ENCODE measurements at places on chromosomes 11 and 22.

- DNase-seq, result no peak
Observed at GRCh38 chr11:108994887-108995286, 330.0 kb downstream of the DDX10 start.

DNA sequence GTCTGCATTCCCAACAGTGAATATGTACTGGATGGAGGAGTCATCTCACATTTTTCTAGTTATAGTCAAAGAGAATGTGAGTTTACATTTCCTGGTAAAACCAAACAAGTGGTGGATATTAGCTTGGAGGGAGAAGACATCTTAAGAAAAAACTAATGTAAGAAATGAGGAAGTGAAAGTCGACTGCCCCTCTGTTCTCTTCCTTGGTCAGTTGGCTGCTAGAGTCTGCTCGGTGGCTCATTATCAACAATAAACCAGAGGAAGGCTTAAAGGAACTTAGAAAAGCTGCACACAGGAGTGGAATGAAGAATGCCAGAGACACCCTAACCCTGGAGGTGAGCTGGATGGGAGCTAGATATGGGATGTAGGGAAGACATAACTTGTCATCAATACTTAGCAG is 5.8 kb downstream of the SLC22A9 start:
- no peak for DNase-seq

- DNase-seq, result no peak
Observed at GRCh38 chr11:42161886-42162285, 702.4 kb upstream of the LRRC4C start.

GRCh38 chr11:44110231-44110679 is 14.8 kb downstream of the EXT2 start:
- DNase-seq, result peak; percentile 65

DNA sequence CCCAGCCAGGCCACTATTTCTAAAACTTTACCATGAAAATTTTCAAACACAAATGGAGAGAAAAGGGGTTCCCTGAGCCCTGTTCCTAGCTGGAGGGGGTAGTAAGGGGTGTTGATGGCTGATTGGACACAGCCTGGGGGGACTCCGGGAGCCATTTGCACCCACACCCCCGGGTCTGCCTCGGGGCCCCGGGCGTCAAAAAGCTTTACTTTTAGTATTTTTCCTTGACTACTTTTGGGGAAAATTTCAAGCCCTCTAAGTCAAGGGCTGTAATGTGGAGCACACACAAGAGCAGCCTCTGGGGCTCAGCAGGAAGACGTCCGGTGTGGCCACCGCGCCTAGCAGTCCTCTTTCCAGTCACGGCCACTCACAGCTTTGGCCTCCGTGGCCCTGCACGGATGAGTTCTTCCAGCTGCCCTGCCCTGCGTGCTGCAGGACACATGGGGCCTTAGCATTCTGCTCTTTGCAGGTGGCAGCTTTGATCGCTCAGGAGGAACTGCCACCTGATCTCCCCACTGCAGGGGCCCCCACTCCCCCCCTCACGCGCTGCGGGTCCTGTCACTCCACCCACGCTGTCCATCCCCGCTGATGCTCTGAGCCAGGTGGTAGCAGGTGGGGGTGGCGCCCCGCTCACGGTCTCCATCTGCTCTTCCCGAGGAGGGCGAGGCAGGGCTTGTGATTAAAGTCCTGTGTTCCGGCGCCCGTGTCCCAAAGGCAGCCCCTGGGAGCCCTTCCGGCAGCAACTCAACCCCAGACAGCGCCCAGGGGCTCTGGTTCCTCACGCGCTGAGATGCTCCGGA is 14.4 kb downstream of the RNH1 start:
- DNase-seq, result no peak

DNA sequence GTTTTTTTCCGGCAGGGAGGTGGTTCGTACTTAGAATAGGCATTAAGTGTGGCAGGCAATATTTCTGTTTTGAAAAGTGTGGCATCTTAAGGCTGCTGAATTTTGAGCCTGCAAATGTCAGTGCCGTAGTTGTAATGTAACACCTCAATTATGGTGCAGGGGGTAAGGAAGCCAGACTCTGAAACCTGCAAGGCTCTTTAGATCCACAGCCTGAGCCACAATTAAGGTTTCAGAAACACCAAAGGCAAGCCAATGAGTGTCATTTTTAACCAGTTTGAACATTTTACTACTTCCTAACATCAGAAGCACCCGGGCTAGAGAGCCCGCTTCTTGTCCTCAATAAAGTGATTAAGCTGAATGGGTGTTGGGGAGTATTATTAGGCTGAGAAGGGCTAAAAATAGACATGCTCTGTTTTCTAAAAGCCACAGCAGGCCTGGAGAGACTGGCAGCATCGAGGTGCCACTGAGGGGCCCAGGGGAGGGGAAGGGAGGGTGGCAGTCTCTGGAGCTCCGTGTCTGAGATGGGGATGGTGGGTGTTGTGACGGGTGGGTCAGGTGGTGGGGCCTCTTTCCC is 113.4 kb downstream of the ZBTB16 start:
- DNase-seq, result no peak

GRCh38 chr22:38782402-38783094 is 11.4 kb downstream of the DNAL4 start:
- no peak for DNase-seq

- no peak for DNase-seq
Observed at GRCh38 chr11:34959770-34960169, 43.4 kb downstream of the PDHX start.

- no peak for DNase-seq
Observed at GRCh38 chr11:3120071-3120792, 44.9 kb downstream of the OSBPL5 start.

DNA sequence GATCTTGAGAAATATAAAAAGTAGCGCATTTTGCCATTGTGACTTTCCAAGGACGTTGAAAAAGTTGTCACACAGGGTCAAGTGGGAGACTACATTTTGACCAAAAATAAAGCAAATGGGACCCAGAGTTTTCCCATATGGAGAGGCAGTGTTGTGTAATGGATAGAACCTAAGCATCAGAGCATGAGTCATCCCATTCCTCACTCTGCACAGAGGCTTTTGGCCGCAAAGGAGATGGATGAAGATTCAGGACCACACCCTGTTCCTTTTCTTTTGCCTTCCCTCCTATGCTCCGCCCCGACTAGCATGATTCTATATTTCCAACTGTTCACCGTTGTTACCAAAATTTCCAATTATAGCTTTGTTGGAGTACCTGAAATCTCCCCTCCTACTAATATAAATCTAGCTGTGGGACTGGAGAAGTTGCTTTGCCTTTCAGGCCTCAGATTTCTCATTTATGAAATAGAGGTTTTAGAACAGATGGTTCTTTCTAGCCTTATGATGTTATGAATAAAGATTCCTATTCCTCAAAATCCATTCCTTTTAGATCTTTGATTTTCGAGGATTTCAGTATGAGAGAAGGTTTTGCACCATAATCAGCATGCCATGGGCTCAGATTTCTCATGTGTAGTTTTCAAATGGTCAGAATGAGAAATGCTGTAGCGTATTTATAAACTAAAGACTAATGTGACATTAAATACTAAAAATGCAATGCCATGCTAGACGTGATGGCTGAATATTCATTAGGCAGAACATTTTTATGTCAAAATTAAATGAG is 921.9 kb upstream of the TENM4 start:
- no peak for DNase-seq

GRCh38 chr11:94721565-94722292 is 46.4 kb upstream of the AMOTL1 start:
- no peak for DNase-seq

DNA sequence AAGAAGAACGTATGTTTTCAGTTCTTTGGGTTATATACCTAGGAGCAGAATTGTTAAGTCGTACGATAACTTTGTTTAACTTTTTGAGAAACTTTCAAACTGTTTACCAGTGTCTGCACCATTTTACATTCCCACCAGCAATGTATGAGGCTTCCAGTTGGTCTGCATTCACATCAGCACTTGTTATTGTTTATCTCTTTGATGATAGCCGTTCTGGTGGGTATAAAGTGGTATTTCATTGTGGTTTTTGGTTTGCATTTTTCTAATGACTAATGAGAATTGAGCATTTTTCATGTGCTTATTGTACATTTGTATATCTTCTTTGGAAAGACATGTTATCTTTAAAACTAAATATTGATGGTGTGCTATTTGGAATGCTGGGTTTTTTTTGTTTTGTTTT is 59.8 kb downstream of the KDM2A start:
- DNase-seq, result no peak

GRCh38 chr22:23751441-23751996 is 607 bp upstream of the ZNF70 start:
- no peak for DNase-seq

DNA sequence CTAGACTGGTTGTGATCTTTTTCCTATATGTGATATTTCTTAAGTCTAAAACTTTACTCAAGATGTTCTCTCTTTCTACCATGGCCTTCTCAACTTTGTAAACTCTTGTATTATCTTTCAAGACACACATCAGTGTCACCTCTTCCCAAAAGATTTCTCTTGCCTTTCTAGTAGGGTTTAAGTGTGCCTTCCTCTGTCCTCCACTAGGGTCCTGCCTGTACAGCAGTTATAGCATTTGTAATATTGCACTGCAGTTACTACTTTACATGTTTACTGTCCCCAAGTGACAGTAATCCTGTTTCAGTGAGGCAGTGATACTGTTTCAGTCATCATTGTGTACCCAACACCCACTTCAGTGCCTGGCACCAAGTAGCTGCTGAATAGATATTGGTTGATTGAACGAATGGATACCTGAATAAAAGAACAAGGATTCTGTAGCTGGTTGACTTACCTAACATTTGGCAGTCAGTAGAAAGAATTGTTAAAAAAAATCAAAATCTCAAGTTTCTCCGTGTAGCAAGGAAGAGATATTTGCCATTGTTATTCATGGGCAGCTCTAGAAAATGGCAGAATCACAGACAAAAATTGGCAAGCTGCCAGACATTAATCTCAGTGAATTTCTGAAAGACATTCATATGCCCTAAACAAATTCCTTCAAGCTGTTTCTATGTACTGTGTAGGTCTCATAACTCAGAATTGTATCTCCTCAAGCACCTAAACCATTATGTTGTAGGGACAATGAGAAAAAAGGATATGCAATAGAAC is 79.4 kb downstream of the RBMXL2 start:
- DNase-seq, result no peak

- DNase-seq, result peak; percentile 37
Observed at GRCh38 chr11:113562576-113562975, 87.4 kb upstream of the DRD2 start.

DNA sequence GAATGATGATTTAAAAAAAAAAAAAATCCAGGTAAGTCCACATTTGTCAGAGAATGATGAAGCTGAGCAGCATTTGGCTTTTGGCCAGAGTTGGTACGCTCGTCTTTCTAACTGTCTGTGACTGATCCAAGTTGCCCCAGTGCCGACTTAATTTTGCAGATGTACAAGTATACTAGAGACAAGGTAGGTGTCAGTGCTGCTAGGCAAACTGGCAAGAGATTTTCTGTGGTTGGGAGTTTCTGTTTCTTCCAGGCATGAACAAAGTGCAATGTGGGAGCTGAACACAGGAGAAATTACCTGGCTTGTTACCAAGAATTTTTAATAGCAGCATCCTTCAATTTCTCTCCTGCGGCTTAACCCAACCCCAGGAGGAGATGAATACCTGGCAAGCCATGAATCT is 307.7 kb downstream of the BUD13 start:
- no peak for DNase-seq

DNA sequence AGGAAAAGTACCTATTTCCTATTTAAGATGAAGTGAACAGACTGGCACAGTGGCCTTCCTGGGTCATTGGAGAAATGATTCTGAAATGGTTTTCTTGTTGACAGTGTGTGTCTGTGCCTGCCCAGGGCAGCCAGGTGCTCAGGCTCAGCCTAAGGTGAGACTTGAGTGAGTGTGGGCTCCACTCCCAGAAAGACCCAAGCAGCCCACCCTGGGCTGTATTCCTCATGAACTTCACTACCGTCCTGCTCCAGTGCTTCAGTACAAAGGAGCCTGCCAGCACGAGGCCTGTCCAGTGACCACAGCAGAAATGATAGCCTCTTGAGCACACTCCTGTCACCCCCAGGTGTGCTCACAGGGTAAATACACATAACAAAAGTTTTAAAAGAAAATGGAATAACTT is 49.5 kb downstream of the GAB4 start:
- no peak for DNase-seq

GRCh38 chr11:75158696-75159150 is 7.8 kb downstream of the SLCO2B1 start:
- no peak for DNase-seq

- DNase-seq, result peak; percentile 96
Observed at GRCh38 chr11:65498977-65499712, at the start of gene MALAT1. TSS of gene MALAT1 (plus strand) at chr11:65499045.

DNA sequence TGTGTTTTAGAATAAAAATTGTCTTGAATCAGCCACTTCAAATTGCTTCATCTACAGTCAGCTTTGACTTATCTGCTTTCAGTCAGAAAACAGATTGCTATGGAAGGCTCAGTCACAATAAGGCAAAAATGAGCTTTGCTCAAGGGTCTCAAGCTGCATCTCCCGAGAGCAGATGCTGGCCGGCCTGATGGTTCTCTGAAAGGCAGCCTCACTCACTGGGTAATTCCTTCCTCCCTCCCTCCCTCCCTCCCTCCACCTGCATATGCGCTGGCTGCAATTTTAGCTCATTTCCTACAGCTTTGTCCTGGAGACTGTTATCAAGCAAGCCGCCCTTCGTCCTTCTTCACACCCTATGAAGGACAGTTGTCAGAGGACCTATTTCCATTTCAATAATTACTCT is 1.6 kb upstream of the IZUMO1R start:
- no peak for DNase-seq

DNA sequence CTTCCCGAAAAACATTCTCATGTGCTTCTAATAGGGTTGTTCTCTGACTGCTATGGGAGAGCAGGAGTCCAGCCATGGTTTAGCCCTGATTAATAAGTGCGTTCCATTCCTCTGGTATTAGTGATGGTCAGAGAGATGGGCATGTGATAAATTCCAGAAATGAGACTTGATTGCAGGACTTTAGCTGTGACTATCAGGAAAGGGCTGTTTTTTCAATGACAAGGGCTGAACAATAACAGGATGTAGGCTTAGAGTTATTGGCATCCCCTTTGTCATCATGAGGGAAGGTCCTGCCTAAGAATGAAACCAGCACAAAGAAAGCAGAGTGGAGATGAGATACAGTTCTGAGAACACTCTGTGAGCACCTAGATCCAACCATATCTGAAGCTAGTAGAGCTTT is 494.6 kb downstream of the MIAT start:
- DNase-seq, result peak; percentile 13

GRCh38 chr22:50471197-50471847 is 3.5 kb downstream of the SBF1 start:
- DNase-seq, result no peak

- no peak for DNase-seq
Observed at GRCh38 chr22:19478045-19478900, 720 bp downstream of the UFD1 start.

All from activated CD4-positive, alpha-beta T cell treated with anti-CD3 and anti-CD28 coated beads, Interleukin-2, Interleukin-4, amounts not matched to agents 100 ng/mL and 50 ng/mL, durations not matched to agents 16 hours and 8 hours (primary cell).